Activated effector memory CD4-positive, alpha-beta T cell treated with anti-CD3 and anti-CD28 coated beads, Interleukin-2, amount 50 U/mL, for 16 hours (primary cell): ENCODE measurements at places on chromosomes 1 and 21.

DNA sequence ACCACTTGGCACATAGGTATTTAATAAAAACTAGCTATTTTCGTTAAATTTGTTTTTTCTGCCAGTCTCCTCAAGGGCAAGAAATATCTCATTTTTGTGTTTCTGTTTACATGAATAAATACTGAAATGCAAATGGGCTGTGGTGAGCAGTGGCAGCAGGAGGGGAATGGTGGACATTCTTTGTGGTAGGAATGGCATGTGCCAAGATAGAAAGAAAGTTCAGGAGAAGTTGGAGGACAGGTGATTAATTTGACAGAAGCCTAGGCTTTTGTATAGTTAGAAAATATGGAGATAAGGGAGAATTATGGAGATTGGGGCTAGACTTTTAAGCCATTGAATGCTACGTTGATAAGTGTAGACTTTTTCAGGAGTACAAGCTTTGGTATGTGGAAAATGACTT, 8.6 kb downstream of the RAP1A start:
- no peak for DNase-seq

- DNase-seq: no peak
Observed at GRCh38 chr1:193588311-193589082, 402.1 kb upstream of the B3GALT2 start.

DNA sequence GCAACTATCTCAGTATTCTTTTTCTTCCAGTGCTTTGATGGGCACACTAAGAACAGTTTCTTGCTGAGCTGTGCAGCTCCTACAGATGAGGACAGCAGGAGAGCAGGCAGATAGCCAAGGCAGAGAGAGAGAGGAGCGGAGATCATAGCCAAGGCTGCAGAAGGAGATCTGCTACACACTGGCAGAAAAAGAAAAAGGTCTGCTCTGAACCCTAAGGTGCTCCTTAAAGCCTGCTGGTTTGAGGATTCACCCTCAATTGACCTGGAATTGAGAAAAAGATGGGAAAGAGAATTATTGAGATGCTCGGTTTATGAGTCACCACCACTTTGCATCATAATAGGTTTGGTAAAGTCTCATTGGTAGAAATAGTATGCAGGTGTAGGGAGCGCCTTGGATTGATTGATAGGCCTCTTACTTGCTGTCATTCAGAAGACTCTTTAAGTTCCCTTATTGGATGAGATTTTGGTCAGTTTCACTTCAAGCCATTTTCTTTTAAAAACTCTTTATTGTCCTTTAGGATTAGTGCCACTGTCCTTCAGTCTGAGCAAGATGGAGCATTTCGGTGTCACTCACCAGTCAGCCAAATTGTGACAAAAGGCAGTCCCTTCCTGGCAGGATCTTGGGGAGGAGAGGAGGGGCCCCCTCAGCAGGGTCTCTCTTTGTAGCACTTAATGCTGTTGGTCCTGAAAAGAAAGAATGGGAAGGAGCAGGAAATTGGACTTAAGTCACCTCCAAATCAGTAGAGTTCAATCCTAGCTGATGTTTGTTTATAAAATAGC, 685.0 kb downstream of the ADGRL2 start:
- no peak for DNase-seq

GRCh38 chr21:39082656-39083376, 100.4 kb downstream of the PSMG1 start:
- no peak for DNase-seq

GRCh38 chr1:31007462-31007991, 58.0 kb downstream of the PUM1 start:
- no peak for DNase-seq

DNA sequence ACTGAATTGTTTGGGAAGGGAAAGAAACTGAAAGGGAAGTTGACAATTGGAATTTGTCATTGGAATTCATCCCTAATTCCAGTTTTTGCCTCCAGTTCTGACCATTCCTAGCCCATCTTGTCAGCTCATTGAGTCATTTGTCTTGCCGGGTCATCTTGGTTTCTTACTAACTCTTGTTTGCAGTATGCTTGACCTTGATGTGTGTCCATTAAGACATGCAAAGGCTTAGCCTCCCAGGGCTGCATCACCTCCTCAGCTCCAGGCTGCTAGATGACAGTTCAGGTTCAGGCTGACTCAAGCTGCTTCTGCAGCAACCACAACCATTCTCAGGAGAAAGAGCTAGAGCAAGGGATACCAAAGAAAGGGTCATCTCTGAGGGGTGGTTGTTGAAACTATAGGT, 151.3 kb upstream of the PTGFR start:
- no peak for DNase-seq

- DNase-seq: no peak
Observed at GRCh38 chr1:207070811-207071210, 17.7 kb downstream of the PFKFB2 start.

DNA sequence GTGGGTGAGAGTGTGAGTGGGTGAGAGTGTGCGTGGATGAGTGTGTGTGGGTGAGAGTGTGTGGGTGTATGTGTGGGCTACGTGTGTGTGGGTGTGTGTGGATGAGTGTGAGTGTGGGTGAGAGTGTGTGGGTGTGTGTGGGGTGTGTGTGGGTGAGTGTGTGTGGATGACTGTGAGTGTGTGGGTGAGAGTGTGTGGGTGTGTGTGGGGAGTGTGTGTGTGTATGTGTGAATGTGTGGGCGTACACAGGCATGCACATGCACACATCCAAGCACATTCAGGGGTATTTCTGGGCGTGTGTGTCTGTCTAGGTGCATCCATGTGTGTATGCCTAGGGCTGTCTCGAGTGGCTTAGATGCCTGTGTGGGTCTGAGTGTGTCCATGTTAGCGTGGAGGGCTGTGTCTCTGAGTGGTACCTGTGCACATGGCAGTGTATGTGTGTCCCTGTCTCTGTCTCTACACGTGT, 14.0 kb downstream of the SDC3 start:
- no peak for DNase-seq

GRCh38 chr1:59146651-59147358, 150.1 kb upstream of the FGGY start:
- peak; percentile 77 for DNase-seq

- no peak for DNase-seq
Observed at GRCh38 chr1:82520611-82521010, 719.9 kb downstream of the ADGRL2 start.

DNA sequence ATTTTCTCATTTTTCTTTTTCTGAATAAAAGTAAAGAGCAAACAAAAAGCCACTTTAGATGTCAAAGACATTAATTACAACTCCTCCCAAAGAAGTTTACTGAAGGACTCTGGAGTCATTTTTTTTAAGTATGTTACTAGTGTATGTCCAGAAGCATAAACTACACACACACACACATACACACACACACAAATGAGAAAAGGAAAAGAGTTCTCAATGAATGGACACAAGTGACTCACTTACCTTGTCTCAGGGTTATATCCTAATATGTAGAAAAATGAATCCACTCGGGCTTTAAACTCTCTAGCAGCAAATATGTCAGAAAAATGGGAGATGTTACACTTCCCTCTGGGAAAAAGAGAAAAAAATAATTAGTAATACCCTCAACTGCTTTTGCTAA, 223.1 kb downstream of the SLC45A1 start:
- no peak for DNase-seq

DNA sequence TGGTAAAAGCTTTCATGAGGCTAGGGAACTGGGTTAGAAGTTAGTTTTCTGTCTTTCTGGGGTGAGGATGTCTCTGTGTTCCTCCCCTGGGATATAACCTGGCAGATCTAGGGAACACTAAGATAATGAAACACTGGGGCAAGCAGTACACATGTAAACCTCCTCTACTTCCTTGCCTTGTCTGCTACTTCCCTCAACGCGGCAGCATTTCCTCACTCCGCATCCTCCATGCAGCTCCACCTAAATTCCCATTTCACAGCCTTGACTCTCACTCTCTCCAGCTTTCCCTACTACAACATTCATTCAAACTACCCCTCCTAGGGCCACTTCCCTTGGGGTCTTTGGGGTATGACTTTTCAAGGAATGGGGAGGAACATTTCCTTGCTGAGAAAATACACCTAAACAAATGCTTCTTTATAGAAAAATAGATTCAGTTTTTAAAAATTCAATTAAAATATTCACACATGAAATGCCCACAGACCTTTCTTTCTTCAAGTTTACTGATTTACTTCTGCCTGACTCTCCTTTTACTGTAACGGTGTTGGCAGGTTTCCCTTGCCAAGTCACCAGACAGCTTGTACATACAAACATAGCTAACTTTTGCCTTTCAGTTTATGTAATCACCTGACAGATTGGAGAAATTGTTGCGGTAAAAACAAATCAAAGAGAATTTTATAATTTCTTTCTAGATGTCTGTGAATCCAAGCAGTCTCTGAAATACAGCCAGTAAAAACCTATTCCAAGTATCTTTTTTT, 90.1 kb downstream of the TNFSF18 start:
- no peak for DNase-seq

- no peak for DNase-seq
Observed at GRCh38 chr1:156194300-156194652, 372 bp downstream of the SLC25A44 start.

GRCh38 chr1:12756273-12756672, 10.3 kb downstream of the CFAP107 start:
- no peak for DNase-seq

- DNase-seq: peak; percentile 70
Observed at GRCh38 chr1:66374561-66375111, 159.3 kb upstream of the SGIP1 start.

- no peak for DNase-seq
Observed at GRCh38 chr1:46492269-46492853, 2.7 kb downstream of the DMBX1 start.

- DNase-seq: no peak
Observed at GRCh38 chr1:56286956-56287355, 292.4 kb downstream of the PLPP3 start.

GRCh38 chr1:162835157-162835899, 25.6 kb downstream of the CCDC190 start:
- no peak for DNase-seq

GRCh38 chr1:10694633-10695627, 101.5 kb downstream of the CASZ1 start:
- peak; percentile 93 for DNase-seq

GRCh38 chr1:203676455-203676854, 49.8 kb downstream of the ATP2B4 start:
- no peak for DNase-seq

- no peak for DNase-seq
Observed at GRCh38 chr1:111967067-111967690, 22.3 kb downstream of the KCND3 start.

DNA sequence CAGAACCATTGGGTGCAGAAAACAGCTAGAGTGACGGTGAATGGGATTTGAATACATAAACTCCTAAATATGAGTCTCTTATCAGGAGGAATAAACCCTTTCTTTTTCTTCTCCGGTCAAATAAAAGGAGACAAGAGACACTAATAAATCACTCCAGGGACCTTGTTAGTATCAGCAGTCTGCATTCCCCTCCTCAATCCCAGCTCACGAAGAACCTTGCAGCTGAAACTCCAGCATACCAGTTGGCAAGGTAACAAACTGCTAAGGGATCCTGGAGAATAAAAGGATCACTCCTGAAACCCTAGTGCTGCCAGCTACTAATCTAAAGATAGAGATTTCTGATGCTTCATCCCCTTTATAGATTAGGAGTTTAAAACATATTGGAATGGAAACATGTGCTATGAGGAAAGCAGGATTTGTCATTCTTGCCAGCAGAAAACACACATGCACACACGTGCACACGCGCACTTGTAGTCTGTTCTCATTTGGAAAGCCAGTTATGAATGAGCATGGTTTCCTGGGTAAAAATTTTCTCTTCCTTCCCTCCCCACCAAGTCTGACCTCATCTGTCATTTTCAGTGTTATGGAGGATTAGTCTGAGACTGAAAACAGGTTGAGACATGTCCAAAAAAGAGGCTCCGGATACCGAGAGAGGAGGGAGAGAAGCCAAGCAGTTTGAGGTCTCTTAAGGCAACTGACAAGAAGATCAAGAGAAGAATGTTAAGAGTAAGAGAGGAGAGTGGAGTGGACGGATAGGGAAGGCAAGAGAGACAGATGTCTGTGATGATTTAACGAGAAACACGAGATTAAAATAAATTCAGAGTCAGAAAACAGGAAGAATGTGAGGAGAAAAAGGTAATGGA, 10.9 kb downstream of the IER5 start:
- peak; percentile 70 for DNase-seq

DNA sequence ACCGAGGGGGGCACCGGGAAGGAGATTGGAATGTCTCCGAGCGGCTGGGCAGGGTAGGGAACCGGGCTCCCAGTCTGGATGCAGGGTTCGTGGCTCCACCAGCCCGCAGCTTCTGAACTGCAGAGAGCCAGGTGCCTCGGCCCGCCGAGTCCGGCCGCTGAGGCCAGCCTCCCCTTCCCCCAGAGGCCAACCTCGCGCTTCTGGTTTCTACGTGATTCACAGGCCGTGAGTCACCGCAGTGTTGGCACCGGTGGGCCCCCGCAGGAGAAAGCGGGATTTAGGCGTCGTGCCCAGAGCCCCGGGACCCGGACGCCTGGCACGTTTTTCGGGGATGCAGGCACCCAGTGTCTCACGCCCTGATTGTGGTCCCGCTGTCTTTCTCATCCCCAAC, 458 bp downstream of the CRABP2 start:
- DNase-seq: peak; percentile 81

DNA sequence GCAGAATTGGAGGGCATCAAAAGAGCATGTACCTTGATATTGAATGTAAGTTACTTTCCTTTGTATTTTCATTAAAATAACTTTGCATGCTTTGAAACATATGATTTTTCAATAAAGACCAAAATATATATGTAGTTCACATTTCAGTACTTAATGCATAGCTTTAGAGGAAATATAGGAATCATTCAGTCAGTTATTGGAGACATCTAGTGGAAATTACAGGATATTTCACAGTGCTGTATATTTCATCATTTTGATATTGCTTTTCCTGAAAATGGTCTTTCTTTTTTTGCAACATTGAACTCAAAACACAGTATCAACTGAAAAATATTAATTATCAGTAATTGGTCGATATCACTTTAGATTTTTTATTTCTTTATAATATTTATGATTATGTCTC, 375.8 kb downstream of the NCAM2 start:
- DNase-seq: no peak

GRCh38 chr1:48498096-48498791, 26.2 kb upstream of the SPATA6 start:
- peak; percentile 87 for DNase-seq

DNA sequence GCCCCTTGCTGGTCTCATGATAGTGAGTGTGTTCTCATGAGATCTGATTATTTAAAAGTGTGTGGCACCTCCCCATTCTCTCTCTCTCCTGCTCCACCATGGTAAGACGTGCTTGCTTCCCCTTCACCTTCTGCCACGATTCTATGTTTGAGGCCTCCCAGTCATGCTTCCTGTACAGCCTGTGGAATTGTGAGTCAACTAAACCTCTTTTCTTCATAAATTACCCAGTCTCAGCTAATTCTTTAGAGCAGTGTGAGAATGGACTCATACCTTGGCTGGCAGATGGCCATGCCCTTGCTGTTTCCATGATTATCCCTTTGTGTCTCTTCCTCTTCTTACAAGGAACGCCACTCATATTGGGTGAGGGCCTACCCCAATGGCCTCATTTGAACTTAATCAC, 40.3 kb downstream of the PSMG1 start:
- no peak for DNase-seq

DNA sequence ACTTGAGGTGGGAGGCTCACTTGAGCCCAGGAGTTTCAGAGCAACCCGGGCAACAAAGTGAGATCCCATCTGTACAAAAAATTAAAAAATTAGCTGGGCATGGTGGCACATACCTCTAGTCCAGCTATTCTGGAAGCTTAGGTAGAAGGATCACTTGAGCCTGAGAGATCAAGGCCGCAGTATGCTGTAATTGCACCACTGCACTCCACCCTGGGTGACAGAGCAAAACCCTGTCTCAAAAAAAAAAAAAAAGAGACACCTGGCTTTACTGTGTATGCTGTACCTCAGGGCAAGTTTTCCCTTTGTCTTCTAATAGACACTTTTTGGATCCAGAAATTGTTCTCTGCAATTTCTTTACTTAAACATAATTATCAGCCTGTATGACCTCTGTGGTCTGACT, 23.1 kb upstream of the RCC1 start:
- no peak for DNase-seq

- no peak for DNase-seq
Observed at GRCh38 chr1:40901886-40902852, 40.0 kb upstream of the CITED4 start.
